ENCODE measurements at places on chromosomes 12 and 14. TPM values are rescaled to one million over a fixed set of nuclear protein-coding genes. Genes with fewer than 3 reads are reported as not detected.

- DNase-seq, result no peak
Observed at GRCh38 chr12:52121824-52122539, 42.5 kb downstream of the SMIM41 start.

DNA sequence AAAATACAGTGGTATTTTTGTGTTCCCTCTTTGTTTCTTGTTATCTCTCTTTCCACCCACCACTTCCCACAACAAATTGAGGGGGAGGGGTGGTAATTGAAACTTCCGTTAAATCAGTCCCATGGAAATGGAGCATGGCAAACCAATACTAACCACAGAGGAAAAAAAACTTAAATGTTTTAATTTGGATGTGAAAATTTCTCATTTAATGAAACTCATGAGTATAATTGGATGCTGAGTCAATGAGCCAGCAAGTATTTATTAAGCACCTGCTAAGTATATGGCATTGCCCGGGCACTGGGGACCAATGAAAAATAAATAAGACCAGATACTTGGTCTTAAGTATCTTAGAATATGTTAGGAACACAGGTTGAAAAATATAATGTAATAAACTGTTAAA lies 147.5 kb downstream of the KCNH5 start:
- DNase-seq, result no peak

GRCh38 chr14:105090493-105091053 lies 25.3 kb upstream of the GPR132 start:
- no peak for DNase-seq

- no peak for DNase-seq
Observed at GRCh38 chr12:130846369-130846768, 7.3 kb upstream of the STX2 start.

The LHX5 gene
- not detected for total RNA-seq

The CELA1 gene
- not detected for total RNA-seq
